ENCODE measurements at places on chromosomes 4 and X. TPM values are rescaled to one million over a fixed set of nuclear protein-coding genes. Genes with fewer than 3 reads are reported as not detected.

- DNase-seq: no peak
Measured at GRCh38 chrX:41602816-41603345, 85.9 kb upstream of the GPR34 start.

Gene TRMT10A
- 5.3 TPM for total RNA-seq

DNA sequence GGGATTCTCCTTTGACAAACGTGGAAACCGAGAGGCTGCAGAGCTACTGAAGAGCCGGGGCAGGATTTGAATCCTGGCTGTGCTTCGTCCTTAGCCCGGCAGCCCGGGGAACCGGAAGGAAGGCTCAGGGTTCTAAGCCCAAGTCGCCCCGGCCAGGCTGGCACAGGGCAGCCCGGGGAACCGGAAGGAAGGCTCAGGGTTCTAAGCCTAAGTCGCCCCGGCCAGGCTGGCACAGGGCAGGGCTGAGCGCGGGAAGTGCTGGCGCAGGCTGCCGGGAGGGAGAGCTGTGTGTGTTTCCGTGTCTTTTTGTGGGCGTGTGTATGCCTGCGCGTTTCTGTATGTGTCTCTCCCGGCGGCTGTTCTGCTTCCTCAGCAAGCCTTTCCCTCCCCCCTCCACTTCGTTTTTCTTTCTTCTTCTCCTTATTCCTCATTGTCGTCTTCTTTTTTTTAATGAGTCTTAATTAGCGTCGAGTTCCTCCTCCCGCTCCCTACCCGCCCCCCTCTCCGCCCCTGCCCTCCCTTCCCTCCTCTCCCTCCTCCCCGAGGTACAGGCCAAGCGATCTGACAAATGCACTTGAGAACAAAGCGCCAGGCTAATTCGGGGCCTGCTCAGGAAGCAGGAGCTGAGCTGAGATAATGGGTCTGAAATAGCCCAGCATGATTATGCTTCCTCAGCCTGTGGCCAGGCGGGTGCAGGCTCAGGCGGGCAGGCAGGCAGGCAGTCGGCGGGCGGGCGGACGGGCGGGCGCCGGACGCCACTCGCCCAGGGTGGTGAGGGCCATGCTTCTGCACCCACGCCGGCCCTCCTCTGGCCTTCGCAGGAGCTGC is 65.9 kb downstream of the EFNB1 start:
- no peak for DNase-seq

- peak; percentile 33 for DNase-seq
Measured at GRCh38 chr4:39975488-39976089, 2.1 kb downstream of the PDS5A start.

DNA sequence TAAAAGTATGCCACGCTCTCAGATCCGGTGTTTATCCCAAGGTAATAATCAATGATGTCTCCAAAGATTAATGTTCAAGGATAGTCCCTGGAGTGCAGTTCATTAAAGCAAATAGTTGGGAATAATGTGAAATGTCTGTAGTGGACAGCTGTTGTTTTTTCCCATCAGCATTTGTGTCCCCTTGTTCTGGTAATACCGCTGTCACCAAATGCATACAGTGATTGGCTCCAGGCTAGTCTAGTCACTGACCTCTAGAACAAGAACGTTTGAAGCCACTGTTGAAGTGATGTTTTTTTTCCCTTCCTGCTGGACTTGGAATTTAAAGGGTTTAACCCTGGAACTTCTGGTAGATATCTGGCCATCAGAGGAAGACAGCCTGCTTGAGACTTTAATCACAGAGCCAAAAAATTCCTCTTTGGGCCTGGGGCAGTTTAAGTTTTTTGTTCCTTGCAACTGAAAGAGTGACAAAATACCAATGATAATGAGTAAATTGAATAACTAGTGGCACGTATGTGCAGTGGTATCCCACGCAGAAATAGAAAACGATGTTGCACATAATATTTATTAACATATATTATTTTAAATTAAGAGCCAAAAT is 30.6 kb downstream of the HSD17B11 start:
- DNase-seq: no peak

DNA sequence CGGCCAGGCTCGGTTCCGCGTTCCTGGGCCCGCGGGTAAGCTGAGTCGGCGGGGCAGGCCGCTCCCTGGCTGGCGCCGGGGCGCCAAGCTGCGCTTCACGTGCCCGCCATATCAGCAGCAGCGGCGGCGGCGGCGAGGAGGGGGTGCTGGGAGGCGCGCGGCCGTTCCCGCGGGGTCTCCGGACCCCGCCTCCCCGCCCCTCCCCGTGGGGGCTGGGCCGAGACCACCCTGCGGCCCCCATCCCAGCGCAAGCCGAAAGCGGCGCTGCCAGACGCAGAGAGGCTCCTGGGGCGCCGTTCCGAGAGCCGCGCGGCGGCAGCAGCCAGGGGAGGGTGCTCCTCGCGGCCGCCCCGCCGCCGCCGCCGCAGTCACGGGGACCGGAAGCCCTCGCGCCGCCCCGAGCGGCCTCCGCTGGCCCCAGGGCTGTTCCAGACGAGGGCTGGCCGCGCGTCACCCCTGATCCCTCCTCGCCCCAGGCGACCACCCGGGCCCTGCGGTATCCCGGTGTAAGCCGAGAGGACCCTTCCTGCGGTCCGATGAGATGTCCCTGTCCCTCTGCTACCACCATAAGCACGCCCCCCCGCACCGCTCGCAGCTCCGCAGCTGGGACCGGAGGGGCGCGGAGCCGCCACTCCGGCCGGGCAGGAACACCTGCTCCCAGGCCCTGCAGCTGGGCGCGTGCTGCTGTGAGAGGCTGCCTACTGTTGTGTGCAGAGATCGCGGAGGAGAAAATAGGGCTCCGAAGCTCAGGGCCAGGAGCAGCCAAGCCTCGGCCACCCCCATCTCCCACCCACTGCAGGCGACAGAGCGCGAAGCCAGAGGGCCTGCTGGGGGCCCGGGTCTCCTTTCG is 7.5 kb upstream of the BCOR start:
- no peak for DNase-seq

All from HFFc6 (cell line).